ENCODE measurements at places on chromosomes 16 and 17. TPM values are rescaled to one million over a fixed set of nuclear protein-coding genes. Genes with fewer than 3 reads are reported as not detected.

The ST6GALNAC2 gene
- 0.23 TPM for total RNA-seq

The WFDC1 gene
- not detected for total RNA-seq

The OMG gene
- not detected for total RNA-seq

The TM4SF5 gene
- 1.2 TPM for total RNA-seq

The AATK gene
- 0.25 TPM for total RNA-seq

The SARM1 gene
- total RNA-seq, result 6.4 TPM

The NFATC3 gene
- 12.3 TPM for total RNA-seq

The GNPTG gene
- 24.6 TPM for total RNA-seq

The KRTAP1-3 gene
- total RNA-seq, result not detected

The CA5A gene
- not detected for total RNA-seq

The NARF gene
- total RNA-seq, result 46.9 TPM

The CALB2 gene
- total RNA-seq, result 4.5 TPM

The IKZF3 gene
- total RNA-seq, result not detected

The AHSP gene
- total RNA-seq, result not detected
